ENCODE measurements at places on chromosomes 2 and 18.

- no peak for DNase-seq
Observed at GRCh38 chr2:29420464-29420863, 305.2 kb downstream of the CLIP4 start.

DNA sequence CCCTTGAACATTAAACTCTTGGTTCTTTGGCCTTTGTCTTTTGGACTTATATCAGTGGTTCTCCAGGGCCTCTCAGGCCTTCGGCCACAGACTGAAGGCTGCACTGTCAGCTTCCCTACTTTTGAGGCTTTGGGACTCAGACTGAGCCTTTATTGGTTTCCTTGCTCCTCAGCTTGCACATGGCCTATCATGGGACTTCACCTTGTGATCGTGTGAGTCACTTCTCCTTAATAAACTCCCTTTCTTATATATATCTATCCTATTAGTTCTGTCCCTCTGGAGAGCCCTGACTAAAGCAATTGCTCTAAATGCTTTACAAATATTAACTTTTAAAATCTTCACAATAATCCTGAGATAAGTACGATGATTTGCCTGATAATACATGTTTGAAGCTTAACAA lies 353.6 kb upstream of the TRIB2 start:
- no peak for DNase-seq

DNA sequence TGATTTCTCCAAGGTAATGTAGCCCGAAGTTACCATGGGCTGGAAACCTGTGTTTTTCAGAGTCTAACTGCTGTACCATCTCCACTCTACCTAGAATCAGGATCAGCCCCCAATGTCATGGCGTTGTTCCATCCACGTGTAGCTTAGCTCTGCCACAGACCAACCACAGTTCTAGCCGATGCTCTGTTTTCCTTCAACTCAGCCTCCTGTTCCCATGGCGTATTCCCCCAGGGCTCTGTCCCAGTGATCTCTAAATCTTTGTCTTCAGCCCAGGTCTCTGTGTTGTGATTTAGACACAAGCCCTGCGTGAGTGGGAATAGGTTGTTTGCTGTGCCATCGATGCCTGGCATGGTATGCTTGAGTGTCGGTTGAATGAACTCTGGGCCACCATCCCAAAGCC lies 53.4 kb downstream of the LPIN1 start:
- DNase-seq = no peak

GRCh38 chr2:850429-850828 lies 100.2 kb upstream of the SNTG2 start:
- DNase-seq = no peak

DNA sequence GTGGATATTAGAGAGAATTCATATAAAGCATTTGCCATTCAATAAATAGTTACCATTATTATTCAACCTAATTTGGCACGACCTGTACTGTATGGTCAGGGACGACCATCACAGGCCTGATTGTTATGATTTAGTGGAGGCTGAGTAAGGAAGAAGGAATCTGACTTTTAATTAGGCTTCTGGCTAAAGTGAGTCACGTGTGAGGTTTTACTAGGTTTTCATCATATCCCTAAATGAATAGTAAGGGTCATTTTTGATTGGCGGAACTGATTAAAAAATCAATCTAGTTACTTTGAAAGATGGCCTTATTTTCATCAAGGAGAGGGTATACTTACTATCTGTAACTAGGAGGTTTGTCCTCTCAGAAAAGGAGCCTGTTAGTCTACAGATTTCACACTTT lies 143.4 kb downstream of the ADCYAP1 start:
- no peak for DNase-seq

DNA sequence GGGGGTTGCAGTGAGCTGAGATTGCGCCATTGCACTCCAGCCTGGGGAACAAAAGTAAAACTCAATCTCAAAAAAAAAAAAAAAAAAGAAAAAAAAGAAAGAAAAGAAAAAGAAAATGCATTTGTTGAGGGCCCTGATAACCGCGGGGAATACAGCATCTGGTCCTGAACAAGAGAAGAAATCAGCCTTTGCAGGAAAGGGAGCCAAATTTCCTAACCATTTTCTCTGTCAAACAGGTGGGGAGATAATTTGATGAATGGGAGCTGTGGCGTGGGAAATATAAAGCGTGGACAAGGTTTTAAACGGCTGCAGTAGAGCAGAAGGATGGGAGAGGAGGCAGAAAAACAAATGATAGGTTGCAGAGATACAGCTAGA lies 864 bp downstream of the E2F6 start:
- no peak for DNase-seq

GRCh38 chr18:57063601-57064103 lies 83.2 kb upstream of the BOD1L2 start:
- DNase-seq = no peak

GRCh38 chr2:159262226-159262625 lies 24.3 kb downstream of the WDSUB1 start:
- no peak for DNase-seq

GRCh38 chr2:8569332-8569930 lies 112.4 kb upstream of the ID2 start:
- no peak for DNase-seq

GRCh38 chr18:3238742-3239141 lies 8.9 kb upstream of the MYL12A start:
- DNase-seq = no peak

- no peak for DNase-seq
Observed at GRCh38 chr18:48193521-48194492, 215.4 kb downstream of the ZBTB7C start.

- DNase-seq = no peak
Observed at GRCh38 chr2:241771286-241772062, 5.1 kb upstream of the GAL3ST2 start.

GRCh38 chr2:137178951-137179377 lies 413.6 kb downstream of the THSD7B start:
- no peak for DNase-seq

- no peak for DNase-seq
Observed at GRCh38 chr2:175350105-175350504, 168.6 kb upstream of the ATP5MC3 start.

DNA sequence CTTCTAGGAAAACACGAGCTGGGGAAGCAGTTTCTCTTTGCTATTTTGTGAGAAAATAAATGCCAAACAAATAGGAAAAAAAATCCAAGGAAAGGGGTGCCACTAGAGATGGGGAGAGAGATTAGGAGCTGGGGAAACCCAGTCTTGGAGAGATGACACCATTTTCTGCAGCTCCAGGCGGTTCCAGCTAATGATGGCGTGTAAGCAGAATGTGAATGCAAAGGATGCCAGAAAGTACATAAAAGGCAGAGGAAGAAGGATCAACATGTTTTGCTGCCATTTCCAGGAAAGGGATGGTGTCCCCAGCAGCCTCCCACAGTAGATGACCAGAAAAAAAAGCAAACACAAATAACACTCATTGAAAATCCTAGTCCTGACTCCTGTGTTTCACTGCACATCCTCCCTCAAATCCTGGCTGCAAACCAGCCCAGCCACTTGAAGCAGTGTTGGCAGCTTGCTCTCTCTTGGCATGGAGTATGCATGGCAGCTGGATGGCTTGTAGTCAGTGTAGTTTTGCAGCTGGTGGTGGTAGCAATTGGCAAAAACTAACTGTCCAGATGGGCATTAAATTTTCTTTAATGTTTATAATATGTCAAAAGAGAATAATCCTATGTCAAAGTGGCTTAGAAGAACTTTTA lies 93.6 kb downstream of the FTCDNL1 start:
- DNase-seq = no peak

DNA sequence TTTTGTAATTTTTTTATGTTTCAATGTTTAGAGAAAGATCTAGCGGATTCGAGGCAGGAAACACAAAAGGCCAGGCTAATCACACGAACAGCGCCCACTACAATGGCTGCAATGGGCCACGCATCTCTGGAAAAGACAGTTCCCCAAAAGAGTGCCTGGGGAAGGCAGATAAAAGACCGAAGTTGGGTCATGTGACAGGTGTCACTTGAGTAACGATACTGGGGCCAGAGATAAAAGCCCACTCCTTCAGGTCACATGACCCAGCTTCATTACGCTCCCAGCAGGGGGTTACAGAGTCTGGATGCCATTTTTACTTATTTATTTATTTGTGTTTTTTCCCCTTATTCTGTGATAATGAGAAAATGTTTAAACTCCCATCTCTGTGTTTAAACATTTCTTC lies 95.4 kb downstream of the CDK15 start:
- DNase-seq = no peak

- DNase-seq = no peak
Observed at GRCh38 chr2:71336802-71337201, 5.2 kb downstream of the ZNF638 start.

GRCh38 chr2:44429034-44429433 lies 67.3 kb downstream of the CAMKMT start:
- DNase-seq = no peak

DNA sequence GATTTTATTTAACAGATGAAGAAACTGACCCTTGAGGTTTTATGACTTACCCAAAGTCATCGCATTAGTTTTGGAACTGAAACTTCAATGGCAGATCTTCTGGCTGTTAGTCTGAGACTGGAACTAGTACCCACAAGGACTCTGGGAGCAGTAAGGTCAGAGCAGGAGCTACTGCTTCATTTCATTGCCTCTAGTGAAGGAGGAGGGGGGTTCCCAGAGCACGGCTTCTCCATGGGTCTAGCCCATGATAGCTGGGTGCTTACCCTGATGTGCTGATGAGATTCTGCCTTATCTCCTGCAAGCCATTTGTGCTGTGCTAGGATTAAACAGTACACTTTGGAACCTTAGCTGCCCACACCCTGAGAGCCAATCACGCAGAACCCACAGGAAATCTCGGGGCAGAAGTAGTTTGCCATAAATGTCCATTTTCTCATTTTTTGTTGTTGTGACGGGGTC lies 5.4 kb upstream of the RNASEH1 start:
- DNase-seq = no peak

DNA sequence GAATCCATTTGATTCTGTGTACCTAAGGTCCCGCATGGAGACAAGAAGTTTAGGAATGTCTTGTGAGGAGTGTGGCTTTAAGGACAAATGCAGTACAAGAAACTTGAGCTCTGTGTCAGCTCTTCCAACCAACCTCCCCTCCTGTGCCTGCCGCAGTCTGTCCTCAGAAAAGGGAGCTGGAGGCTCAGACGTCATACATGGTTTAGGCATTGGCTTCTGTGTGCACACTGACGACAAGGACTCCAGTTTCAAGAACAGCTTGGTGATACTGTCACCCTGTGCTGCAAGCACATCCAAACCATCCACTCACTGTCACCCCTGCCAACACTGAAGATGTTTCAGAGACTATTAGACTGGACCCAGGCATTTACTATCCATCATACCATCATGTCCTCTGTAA lies 470.4 kb downstream of the IRS1 start:
- no peak for DNase-seq

- DNase-seq = no peak
Observed at GRCh38 chr2:113376253-113376912, 61.1 kb upstream of the ZNG1B start.

DNA sequence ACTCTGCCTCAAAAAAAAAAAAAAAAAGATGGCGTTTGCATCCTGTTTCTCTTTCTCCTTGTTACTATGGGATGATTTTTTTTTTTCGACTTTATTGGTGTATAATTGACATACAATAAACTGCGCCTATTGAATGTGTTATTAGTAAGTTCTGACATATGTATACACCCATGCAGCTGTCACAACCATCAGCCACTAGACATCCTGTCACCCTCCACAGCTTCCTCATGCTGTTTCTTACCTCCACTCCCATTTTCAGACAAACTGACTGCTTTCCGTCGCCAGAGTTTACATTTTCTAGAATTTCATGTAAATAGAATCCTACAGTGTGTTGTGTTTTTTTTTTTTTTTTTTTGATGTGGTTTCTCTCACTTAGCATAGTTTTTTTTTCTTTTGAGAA lies 27.9 kb downstream of the RRM2 start:
- DNase-seq = no peak

DNA sequence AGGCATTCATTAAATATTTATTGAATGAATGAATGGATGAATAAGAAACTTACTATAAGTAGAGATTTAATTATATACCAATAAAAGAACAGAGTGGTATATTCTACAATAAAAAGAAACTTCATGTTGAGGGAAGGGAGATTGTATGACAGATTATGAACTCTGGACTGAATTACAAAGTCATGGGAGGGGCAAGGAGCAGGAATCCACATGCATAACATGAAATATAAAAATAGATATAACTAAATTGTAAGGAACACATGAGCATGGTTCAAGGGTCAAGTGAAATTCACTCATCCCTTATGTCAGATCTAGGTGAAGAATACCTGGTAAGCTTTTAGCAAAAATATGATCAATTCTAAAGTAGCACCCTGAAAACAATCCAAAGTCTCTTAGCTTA lies 27.1 kb upstream of the TLK1 start:
- no peak for DNase-seq

All from activated T-cell treated with anti-CD3 and anti-CD28 coated beads for 1 hour (primary cell).